ENCODE measurements at places on chromosomes 13 and 19.

GRCh38 chr13:22717036-22717435 lies 463.7 kb upstream of the SGCG start:
- no peak for DNase-seq

DNA sequence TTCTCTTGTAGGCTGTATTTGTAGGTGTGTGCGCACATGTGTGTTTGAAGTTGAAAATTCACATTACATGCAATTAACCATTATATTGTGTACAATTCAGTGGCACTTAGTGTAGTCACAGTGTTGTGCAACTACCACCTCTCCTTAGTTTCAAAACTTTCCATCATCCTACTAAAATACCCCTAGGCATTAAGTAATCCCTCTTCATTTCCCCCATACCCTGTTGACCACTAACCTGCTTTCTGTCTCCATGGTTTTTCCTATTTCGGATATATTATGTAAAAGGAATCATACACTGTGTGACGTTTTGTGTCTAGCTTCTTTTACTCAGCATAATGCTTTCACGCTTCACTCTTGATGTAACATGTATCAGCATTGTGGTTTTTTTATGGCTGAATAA lies 16.1 kb downstream of the LSM14A start:
- DNase-seq, result no peak

GRCh38 chr13:99363949-99364348 lies 56.8 kb upstream of the GPR183 start:
- DNase-seq, result no peak

- DNase-seq, result no peak
These were observed 53.8 kb downstream of the KLF2 start for GRCh38 chr19:16378291-16378889.

DNA sequence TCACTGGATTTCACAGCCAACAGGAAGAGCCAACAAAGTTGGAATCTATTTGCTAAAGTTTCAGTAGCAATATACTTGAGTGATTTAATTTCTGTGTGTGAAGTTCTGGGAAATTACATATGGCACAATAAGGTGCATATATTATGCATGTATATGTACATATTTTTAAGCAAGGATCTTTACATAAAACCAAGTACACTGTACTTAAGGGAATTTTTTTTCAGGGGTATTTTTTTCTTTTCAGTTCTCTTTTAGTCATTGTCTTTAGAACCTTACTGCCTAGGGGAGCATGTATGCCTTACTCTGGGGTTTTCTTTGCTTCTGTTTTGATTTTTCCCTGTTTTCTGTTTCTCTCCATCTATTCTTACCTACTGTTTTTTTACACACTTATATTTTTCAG lies 7.4 kb downstream of the RAP2A start:
- no peak for DNase-seq

DNA sequence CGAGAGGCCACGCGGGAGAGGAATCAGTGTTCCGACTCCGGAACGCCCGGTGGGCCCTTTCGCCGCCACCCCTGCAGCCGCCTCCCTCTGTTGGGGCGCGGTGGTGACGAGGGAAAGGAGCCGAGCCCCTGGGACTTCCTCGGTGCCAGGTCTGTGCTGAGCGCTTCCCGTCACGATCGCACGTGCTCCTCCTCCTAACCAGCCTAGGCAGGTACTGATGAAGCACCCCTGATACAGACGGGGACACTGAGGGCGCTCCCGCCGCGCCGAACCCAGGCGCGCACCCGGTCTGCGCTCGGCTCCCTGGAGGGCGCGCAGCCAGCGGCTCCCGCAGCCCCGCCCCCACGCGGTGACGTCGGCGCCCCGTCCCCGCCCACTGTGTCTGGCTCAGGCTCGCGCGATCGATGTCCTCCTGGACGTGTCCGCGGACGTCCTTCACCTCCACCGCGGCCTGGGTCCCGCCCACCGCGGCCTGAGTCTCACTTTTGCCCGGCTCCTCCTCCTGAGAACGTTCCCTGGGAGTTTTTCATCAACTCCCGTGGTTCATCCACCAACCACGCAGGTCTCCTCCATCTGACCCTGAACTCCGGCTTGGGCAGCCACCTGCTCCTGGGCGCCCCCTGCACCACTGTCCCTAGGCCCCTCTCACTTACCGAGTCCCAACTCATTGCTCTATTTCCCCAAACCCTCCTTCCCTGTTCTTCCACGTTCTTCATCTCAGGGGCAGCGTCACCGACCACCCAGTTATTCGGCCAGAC lies 2.6 kb upstream of the KLK15 start:
- peak; percentile 64 for DNase-seq

- DNase-seq, result peak; percentile 82
These were observed 749 bp upstream of the PAN3 start for GRCh38 chr13:28137596-28137995.

GRCh38 chr19:41535029-41535622 lies 40.8 kb upstream of the CEACAM21 start:
- no peak for DNase-seq

All from cerebellum (tissue), 4 donors.